ENCODE measurements at places on chromosomes 2 and 18.

- no peak for DNase-seq
These were observed 95.1 kb downstream of the COMMD1 start for GRCh38 chr2:62000538-62000937.

- no peak for DNase-seq
These were observed 10.2 kb downstream of the TNFAIP6 start for GRCh38 chr2:151367571-151367970.

- no peak for DNase-seq
These were observed 33.6 kb downstream of the KIDINS220 start for GRCh38 chr2:8803658-8804379.

- DNase-seq: no peak
These were observed 102.0 kb upstream of the ACAA2 start for GRCh38 chr18:49915352-49915751.

DNA sequence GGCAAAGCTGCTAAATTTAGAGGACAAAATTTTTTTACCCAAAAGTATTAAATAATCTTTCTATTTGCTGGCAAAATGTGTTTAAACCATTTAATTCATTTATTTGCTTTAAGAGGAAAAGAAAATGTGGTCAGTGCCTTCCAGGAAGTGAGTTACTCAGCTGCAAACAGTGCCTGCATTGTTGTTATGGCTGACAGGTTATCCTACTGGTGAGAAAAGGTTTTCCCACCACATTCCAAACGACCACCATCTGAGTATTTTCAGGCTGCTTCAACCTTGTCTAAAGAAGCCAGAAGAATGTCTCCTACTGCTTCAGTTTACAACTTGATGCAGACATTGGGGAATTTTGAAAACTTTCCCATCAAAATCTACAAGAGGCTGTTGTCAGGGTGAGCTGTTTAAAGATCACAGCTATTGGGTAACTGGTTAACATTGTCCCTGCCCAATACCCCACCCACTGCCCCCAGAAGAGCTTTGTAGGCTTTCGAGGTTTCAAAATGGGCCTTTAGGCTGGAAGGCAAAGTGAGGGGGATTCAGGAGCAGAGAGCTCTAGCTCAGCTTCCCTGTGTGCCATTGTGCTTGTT is 461.3 kb upstream of the FANCL start:
- DNase-seq: no peak

GRCh38 chr18:72985686-72986085 is 117.9 kb upstream of the NETO1 start:
- no peak for DNase-seq

DNA sequence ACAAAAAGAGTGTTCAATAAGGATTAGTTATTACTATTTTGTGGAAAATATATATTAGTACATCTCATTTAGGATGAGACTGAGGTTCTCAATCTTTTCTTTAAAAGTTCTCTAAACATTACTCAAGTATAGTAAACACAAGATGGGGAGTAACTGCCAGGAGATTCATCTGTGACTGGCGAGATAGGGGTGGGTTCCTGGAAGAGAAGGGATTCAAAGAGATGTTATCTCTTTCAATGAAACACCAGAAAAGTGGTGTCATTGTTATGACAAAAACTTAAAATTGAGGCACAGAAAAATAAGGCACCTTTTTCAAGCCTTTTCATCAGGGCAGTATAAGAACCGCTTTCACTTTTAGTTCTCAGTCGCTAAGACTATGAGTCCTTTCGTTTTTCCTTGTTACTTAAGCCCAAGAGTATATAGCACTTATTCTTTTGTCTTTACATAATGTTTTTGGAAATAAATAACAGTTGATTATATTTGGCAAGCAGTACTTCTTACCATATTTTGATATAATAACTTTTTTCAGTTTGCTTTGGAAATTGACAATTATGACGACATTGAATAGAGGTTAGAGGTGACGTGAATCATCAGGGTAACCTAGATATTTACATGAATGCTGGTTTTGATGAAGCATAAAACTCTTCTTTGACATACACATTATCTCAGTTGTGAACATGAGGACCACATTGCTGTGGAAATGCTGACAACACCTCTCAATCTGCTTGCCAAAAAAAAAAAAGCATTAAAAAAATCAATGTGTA is 393.9 kb upstream of the TCF4 start:
- no peak for DNase-seq

GRCh38 chr2:216557820-216558219 is 59.2 kb downstream of the RPL37A start:
- DNase-seq: no peak
